NCI-H748 treated with DMSO at 0.1 percent for 48 hours (cell line): ENCODE measurements at places on chromosomes 4 and X.

GRCh38 chr4:6608758-6609414 lies 31.6 kb upstream of the MRFAP1 start:
- no peak for DNase-seq

GRCh38 chrX:3485727-3486126 lies 139.3 kb upstream of the MXRA5 start:
- DNase-seq = no peak

GRCh38 chr4:108731006-108731405 lies 31.8 kb downstream of the ETNPPL start:
- no peak for DNase-seq

- peak; percentile 62 for DNase-seq
These were observed 97.1 kb downstream of the MRPL1 start for GRCh38 chr4:77959566-77960338.

DNA sequence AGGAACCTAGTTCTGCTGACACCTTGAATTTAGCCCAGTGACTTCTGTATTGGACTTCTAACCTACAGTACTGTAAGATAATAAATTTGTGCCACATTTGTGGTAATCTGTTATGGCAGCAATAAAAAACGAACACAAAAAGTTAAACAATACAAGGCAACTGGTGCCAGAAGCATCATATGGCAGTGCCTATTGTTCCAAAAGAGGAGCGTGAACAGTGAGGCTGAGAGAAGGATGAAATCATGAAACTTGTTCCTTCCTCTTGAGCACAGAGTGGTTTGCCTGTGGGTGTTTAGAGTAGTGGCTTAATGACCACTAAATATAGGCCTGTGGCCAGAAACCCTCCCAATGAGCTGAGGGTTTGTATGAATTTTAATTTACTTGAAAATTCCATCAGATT lies 69.7 kb upstream of the PGRMC2 start:
- DNase-seq = no peak

DNA sequence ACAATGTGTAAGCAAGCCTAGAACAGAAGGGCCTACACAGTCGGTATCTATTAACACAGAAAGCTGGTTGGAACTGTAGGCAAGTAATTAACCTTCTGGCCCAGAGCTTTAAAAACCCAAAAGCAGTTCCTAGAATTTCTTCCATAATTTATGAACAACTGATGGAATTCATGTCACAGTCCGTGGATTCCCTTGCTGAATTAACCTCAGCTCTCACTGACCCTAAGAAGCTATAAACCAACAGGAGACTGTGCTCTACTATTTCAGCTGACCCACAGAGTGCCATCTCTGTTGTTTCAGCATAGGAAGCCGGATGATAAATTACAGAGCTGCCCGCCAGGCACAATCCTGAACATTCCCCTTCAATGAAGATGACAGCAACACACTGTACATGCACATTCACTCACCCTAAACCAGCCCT lies 157.3 kb downstream of the PRDM5 start:
- DNase-seq = no peak

DNA sequence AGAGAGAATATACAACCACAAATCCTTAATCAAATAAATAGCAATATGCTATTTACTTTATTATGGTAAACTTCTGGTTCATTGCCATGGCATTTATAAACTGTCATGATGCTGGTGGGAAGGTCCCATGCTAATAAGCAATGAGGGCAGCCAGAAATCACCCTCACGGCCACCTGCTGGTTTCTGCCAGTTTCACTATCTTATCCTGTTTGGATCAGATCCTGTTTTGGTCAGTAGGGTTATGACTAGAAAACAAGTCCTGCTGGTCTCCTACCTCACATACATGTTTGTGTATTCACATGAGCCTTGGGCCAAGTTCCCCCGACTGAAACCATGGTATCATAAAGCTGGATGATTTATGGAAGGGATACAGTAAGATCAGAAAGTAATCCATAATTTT lies 28.1 kb downstream of the XAGE5 start:
- DNase-seq = no peak

DNA sequence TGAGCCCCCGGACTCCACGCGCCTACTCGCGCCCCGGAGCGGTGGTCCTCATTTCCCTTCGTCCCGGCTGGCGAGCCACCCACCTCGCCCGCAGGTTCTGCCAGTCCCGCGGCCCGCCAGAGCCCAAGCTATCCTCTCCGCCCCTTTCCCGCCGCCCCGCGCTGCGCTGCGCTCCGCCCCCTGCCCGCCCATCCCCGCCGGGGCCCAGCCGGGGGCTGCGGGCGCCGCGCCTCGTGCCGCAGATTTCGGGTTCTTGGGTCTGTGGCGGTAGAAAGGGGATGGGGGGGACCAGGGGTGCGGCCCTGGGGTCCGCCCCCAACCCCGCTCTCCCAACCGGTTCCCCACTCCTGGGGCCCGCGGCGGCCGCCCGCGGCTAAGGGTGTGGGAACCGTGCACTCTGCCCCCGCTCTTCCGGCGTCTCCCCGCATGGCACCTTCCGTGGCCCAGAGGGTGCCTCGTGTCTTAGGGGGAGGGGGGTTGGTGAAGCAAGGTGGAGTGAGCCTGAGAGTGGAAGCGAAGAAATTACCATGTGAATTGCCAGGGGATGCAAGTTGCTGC lies 650.8 kb upstream of the DIPK2B start:
- peak; percentile 32 for DNase-seq

GRCh38 chr4:184669251-184669650 lies 19.7 kb downstream of the PRIMPOL start:
- DNase-seq = no peak

GRCh38 chr4:75878246-75878756 lies 24.0 kb downstream of the PPEF2 start:
- no peak for DNase-seq

GRCh38 chrX:120380699-120381098 lies 18.8 kb downstream of the ATP1B4 start:
- DNase-seq = peak; percentile 1

DNA sequence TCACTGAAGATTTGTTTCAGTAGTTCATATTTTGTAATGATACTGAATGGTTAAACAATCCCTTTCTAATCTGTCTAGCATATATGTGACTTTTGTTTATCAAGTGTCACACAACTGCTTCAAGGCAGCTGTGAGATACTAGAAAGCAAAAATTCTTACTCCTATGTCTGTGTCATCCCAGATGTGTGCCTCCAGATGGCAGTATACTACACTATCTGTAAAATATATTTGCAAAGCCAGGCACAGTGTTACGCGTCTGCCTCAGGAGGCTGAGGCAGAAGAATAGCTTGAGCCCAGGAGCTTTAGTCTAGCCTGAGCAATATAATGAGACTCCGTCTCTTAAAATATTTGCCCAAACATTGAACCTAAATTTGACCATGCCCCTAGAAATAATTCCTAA lies 4.0 kb downstream of the NUDT10 start:
- peak; percentile 32 for DNase-seq

- no peak for DNase-seq
These were observed 230.7 kb downstream of the NR3C2 start for GRCh38 chr4:148211533-148211932.
